Left lung (tissue), 14 donors: ENCODE measurements at places on chromosomes 7 and 10. TPM values are rescaled to one million over a fixed set of nuclear protein-coding genes. Genes with fewer than 3 reads are reported as not detected.

HOXA10 gene
- total RNA-seq: 0.55 TPM

DNA sequence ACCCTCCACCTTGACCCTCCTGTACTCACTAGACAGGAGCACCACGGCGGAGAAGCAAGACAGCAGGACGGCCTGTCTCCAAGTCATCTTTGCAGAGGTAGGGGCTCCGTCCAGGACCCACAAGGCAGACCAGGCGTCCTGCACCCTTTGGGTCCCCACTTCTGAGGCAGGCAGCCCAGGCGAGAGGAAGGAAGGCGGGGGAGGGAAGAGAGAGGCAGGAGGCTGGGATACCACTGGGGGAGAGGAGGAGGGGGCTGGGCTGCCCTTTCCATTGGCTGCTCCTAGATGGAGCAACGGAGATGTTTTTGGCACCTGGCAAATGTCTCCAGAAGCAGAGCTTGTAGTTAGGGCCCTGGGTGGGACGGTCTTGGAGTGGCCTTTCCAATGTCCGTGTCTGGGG, at the start of gene UCMA:
Gene UCMA (minus strand): TSS at position 203 of the 400 bp plus-strand sequence. CDS start 116 bp downstream, at position 87.
- DNase-seq: no peak

GRCh38 chr10:6108631-6109443, 20.0 kb downstream of the RBM17 start:
- DNase-seq: no peak

DNA sequence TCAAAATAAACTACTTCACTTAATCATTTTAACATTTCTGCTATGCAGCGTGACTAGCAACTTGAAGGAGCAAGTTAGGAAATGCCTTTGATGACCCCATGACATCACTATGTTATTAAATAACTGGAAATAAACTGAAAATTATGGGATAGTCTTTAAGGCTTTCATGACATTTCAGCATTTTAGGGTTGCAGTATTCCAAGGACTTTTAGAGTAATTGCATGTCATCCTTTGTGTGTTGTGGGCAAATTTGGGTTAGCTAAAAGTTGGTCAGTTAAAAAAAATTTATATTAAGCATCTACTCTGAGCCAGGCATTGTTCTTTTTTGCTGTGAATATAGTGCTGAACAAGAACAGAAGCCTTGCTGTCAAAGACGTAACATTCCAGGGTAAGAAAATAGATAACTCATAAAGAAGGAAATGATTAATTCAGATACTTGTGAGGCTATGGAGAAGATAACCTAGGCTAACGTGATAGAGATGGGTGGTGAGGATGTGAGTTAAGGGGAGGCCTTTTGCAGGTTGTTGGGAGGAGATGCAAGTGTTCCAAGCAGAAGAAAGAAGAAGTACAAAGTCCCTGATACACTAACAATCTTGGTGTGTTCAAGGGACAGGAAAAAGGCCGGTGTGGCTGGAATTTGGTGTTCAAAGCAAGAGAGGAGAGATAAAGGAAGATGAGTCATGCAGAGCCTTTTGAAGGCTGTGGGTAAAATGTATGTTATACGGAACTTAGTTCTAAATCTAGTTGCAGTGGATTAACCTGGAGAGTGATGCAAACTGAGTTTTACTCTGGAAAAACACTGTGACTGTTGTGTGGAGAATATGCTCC, 610.2 kb downstream of the AUTS2 start:
- no peak for DNase-seq

DNA sequence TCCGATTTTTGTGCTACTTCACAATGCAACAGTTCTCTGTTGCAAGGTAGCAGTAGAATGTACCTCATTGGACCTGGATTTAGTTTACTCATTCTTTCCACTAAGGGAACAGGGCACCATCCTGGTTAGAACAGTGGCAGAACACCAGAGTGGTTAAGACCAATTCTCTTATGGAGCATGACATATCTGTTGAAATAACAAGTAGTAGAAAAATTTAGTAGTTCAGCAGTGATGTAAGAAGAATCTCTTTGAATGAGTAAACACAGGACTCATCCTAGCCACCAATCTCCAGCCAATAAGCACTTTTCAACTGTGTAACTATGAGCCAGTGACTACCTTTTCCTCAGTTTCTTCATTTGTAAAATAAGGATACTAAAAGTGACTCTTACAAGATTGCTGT, 2.4 kb downstream of the ANKRD22 start:
- no peak for DNase-seq

DNA sequence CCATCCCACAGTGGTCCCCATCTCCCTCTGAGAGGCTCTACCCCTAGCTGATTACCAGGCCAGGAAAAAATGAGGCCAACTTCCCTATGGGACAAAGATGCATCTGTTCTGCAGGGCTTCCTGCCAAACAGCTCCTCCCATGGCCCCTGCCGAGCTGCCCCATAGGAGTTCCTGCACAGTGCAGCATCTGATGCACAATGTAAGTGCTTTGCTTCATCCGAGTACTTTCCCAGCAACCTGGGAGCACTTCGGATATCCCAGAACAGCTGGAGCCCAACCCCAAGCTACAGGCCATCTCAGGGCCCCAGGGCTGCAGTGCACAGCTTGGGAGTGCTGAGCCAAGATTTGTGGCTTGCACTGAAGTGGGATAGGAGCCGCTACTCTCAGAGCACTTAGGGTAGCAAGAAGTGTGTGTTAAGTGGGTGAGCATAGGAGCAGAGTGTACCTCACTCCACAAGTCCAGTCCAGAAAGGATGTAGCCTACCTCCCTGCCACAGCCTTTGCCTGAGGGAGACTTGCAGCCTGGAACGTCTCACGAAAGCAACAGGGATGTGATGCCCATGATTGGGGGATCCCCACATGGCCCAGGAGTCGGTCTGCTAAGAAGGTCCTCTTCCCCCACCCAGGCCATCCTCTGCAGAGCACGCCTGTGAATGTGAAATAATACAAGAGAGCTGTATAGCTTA, 209.6 kb upstream of the VWC2 start:
- no peak for DNase-seq
